ENCODE measurements at places on chromosomes 4 and X.

- no peak for DNase-seq
These were observed 64.2 kb upstream of the SPP1 start for GRCh38 chr4:87911252-87911774.

DNA sequence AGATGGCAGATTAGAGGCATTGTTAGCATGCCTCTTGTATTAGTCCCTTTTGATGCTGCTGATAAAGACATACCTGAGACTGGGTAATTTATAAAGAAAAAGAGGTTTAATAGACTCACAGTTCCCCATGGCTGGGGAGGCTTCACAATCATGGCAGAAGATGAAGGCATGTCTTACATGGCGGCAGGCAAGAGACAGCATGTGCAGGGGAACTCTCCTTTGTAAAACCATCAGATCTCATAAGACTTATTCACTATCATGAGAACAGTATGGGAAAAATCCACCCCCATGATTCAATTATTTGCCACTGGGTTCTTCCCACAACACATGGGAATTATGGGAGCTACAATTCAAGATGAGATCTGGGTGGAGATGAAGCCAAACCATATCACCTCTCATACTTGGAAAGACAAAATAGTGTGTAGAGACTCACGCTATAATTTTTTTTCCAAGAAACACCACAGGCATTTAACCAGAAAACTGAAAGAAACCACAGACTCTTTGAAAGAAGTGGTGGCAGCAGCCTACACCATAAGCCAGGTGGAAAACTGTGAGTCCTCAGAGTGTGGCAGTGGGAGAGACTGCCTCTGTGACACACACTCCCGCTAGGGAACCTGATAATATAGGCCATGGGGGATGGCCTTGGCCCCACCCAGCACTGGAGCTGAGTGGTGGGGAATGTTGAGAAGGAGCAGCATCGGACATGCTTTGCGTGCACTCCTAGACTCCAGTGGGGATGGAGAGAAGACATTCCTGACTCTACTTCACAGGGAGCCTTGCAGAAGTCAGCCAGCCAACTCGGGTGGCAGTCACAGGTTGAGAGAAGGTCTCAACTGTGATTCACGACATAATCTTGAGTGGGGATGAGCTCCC is 51.5 kb downstream of the SLC2A9 start:
- no peak for DNase-seq

GRCh38 chrX:39692796-39693195 is 405.0 kb downstream of the BCOR start:
- DNase-seq = no peak

GRCh38 chr4:1763550-1764080 is 29.5 kb upstream of the FGFR3 start:
- DNase-seq = no peak

- no peak for DNase-seq
These were observed 509 bp upstream of the USP11 start for GRCh38 chrX:47232197-47232802.

DNA sequence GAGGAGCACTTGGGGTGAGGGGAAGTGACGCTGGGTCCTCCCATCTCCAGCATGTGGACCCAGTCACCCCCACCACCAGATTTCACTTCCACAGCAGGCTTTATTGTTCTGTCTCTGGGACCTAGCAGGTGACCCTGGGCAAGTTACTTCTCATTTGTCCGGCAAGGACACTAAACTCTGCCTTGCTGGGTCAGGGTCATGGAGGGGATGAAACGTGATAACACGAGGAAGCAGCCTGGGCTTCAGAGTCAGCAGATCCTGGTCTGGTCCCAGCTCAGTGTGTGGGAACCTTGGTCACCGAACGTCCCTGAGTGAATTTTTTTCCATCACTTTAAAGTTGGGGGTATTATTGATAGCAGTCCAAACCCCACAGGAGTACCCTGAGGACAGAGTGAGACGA is 3.9 kb downstream of the UBA1 start:
- DNase-seq = no peak

DNA sequence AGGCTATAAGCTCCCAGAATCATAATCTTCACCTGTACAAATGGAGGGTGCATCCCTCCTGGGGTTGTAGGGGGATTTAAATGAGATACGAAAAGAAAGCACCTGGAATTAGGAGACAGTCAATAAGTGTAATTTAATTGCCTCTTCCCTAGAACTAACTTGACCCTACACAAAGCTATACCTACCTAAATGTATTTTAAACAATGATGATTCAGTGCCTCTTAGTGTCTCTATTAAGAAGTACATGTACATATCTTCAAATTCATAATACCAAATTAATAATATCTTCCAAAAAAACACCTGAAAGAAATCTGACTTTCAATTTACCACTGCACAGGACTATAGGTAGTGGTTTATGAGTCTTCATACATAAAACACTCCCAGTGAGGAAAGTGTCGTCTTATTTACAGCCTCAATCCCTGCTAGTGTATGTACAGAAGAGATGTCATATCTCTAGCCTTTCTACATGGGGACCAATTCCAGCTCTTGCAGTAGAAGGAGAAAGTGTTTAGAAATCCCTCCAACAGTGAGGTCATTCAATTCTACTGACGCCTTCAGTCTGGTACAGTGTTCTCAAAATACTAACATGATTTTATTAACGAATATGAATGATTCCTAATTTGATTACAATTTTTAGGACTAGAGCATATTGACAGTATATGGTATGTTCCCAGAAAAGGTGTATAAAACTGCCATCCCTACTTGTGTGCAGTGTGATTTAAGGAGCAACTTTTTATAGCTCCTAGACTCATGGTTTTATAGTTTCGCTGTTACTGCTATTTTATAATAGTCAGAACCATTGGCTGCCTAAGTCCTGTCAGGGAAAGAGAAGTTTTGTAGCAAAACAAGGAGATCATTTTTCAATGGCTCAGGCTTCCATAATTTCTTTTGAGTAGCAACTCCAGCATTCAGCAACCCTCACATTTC is 282.7 kb downstream of the UNC5C start:
- DNase-seq = no peak

DNA sequence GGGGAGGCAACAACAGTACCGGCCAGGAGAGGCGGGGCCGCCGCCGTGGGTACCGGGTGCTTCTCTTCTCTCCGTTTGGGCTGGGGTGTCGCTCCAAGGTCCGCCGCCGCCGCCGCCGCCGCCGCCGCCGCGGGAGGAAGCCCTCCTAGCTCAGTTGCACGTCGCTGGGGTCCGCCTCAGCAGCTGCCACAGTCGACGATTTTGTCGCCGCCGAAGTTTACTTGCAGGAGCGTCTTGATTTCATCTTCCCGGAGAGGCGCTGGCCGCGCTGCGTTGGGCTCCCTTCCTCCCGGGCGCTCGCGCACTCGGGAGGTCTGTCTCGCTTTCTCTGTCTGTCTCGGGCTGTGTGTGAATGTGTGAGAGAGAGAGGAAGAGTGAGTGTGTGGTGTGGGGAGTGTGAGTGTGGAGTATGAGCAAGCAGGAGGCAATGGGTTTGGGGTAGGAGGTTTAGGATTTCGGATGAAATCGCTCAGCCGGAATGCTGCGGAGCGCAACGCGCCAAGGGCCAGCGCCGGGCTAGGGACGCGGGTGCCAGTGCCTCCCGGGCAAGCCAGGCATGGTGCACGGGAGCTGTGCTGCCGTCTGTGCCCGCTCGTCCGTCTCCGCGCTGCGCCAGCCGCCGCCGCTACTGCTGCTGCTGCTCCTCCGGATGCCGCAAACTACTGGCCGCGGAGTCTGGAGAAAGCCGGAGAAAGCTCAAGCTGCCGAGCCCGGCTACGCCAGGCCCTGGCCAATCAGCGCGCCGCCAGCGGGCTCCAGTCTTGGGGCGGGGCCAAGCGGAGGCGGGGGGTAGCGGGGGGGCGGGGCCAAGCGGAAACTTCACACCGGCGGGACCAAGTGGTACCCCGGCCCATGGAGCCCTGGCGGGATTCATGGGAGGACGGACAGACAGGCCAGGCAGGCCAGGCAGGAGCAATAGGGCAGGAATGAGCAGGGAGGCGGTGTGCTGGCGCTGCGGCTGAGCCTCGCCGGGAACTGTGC is at the start of gene PCDH19:
PCDH19 (minus strand) TSS at position 664 of the 981 bp plus-strand sequence. CDS start 1,676 bp downstream, outside the sequence.
- no peak for DNase-seq

- no peak for DNase-seq
These were observed 12.9 kb upstream of the WDR19 start for GRCh38 chr4:39169426-39169825.

DNA sequence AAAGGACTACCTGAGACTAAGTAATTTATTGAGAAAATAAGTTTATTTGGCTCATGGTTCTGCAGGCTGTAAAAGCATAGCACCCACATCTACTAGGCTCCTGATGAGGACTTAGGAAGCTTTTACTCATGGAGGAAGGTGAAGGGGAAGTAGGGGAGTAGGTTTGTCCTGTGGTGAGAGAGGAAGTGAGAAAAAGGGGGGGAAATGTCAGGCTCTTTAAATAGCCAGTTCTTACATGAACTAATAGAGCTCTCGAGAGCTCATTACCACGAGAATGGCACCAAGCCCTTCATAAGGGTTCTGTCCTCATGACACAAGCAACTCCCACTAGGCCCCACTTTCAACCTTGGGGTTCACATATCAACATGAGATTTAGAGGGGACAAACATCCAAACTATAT is 125.5 kb upstream of the NRK start:
- no peak for DNase-seq

GRCh38 chr4:18961266-18961665 is 939.7 kb upstream of the LCORL start:
- DNase-seq = no peak

DNA sequence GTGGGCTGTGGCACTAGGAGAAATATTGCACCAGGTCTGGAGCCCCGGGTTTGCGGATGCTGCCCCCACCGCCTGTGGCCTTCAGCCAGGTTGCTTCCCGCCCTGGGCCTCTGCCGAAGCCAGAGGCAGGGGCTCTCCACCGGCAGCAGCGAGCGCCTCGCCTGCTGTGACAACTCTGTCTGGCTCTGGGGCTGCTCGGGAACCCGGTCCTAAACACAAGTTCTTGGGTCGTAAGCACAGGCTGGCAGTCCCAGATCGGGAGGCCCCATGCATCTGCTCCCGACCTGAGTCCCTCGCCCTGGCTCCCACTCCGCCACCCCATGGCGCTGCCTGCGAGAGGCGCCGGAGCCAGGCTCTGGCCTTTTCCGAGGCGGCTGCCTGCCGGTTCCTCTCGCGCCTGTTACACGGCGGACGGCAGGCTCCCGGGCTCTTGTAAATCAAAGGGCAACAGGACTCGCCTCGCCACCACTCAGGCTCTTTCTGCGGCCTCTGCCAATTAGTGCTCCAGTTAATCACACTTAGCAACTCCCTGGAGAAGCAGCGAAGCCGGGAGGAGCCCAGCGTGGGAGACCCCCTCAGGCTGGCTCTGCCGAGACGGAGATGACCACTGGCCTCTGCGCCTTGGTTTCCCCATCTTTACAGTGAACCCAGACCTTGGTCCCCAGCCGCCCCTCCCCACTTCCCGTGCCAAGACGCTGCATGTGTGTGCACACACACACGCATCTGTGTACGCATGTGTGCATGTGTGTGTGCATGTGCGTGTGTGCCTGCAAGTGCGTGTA is 109.2 kb downstream of the DCTD start:
- no peak for DNase-seq

DNA sequence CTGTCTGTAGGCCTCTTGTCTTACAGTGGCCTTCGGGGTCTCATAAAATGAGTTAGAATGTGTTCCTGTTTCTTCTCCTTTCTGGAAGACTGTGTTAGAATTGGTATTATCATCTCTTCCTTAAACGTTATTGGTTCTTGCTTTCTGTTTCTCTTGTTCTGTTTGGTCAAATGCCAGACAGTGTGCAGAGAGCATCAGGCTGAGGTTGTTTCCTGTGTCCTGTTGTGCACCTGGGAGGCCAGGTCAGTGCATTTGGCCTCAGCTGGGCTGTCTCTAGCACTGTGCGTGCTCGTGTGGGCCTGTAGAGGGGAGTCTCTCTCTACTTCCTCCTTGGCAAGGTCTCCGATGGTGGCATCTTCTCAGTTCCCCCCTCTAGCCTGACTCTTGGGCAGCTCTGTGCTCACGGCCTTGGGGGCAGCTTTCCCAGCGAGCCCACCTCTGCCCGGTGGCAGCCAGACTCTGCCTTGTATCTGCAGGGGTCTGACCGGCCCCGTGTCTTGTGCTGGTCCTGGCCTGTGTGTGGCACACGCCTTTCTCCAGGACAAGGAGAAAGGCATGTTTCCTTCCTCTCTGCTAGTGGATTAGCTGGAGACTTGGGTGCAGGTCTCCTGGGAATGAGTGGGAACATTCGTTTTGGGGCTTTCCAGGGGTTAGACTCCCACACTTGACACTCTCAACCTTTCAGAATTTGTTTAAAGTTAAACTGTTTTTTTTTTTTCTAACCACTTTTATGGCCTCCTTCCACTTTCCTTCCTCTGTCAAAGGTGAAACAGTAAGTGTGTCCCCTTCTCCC is 62.3 kb downstream of the FAM193A start:
- DNase-seq = no peak

DNA sequence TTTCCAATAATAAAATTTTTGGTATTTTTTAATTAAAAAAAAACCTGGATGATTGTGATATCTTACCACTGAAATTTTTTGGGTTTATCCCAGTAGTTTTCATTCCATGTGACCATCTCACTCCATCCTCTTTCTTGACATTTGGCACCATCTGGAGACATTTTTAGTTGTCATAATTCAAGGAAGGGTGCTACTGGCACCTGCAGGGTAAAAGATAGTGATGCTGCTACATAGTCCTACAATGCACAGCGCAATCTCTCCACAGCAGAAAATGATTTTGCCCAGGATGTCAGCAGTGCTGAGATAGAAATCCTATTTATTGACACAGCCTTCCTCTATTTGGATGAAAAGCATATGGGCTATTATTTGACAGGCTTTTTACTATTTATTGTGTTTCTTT is 79.3 kb downstream of the RBPJ start:
- DNase-seq = no peak

- no peak for DNase-seq
These were observed 29.6 kb downstream of the TLR10 start for GRCh38 chr4:38752941-38753806.

DNA sequence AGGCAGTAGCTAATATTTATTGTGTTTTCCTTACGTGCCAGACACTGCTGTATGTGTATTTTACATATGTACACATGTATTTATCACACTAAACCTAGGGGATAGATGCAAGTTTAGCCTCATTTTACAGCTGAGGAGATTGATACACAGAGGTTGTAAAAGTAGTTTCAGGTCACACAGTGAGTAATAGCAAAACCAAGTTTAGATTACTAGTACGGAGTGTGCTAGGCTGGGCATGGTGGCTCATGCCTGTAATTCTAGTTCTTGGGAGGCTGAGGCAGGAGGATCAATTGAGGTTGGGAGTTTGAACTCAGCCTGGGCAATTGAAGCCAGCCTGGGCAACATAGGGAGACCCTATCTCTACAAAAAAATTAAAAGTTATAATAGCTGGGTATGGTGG is 701.1 kb upstream of the ATOH1 start:
- DNase-seq = no peak

DNA sequence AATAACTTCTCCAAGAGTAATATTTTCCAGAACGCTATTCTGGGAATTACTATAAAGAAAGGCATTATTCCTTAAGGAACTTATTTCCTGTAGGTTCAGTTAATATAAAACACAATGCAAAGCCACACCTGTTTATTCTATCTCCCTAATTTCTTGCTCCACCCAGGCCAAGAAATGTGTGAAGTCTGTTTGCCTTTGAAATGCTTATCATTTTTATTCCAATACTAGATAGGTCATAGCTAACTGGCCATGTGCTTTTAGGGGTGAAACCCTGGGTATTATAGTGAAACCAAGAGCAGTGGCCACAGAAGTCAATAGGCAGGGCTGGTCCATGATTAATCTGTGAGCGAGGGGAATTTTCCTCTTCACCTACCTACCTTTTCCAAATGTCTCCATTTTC is 14.8 kb downstream of the CXCL3 start:
- no peak for DNase-seq

GRCh38 chr4:9765091-9765490 is 16.3 kb upstream of the DRD5 start:
- DNase-seq = no peak

GRCh38 chrX:38313190-38313589 is 14.1 kb downstream of the RPGR start:
- no peak for DNase-seq

GRCh38 chr4:19913650-19914049 is 338.1 kb upstream of the SLIT2 start:
- no peak for DNase-seq
